ENCODE measurements at places on chromosomes 12 and 14.
A peak's percentile ranks its signal among the peaks of the same experiment; 100 is the strongest.

DNA sequence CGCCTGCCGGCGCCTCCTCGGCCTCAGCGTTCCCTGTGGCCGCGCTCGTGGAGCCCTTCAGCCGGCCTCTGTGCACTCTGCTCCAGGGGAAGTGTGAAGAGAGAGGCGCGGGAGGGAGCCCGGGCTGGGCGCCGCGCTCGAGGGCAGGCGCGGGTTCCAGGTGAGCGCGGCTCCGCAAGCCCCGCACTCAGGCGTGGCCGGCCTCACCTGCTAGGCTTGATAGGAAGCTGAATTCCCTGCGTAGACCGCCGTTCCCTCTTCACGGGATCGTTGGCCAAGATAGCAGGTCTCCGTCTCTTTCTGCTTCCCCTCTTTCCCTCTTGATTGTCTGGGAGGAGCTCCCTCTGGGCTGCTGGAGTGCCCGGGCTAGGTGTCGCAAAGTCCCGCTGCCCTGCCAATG is 89.7 kb downstream of the ASCL4 start:
- no peak for DNase-seq

DNA sequence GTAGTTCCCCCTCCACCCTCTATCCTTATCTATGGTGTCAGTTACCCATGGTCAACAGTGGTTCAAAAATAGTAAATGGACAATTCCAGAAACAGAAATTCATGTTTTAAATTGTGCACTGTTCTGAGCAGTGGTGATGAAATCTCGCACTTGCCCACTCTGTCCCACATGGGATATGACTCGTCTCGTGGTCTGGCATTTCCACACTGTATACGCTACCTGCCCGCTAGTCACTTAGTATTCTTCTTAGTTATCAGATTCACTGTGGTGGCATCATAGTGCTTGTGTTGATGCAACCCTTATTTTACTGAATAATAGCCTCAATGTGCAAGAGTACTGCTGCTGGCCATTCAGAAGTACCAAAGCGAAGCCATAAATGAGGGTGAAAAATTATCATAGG is 507.0 kb downstream of the SNAPC1 start:
- DNase-seq = no peak

GRCh38 chr14:104137297-104138097 is 890 bp upstream of the KIF26A start:
- peak; percentile 45 for DNase-seq

DNA sequence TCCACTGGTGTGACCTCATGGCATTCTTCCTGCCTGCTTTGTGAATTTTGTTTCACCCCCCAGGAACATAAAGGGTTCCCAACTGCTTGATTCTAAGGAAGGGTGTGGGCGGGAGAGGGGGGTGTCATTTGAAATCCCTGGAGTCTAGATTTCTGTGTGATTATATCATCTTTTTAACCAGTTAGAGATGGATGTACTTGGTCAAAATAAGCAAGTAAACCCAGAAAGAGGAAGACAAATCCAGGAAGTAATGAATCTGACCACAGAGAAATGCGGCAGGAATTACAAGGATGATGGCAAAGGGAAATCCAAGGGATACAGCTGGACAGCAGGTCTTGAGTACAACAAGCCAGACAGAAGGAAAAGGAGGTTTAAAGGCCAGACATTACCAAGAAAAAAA is 38.9 kb downstream of the DMAC2L start:
- DNase-seq = no peak

DNA sequence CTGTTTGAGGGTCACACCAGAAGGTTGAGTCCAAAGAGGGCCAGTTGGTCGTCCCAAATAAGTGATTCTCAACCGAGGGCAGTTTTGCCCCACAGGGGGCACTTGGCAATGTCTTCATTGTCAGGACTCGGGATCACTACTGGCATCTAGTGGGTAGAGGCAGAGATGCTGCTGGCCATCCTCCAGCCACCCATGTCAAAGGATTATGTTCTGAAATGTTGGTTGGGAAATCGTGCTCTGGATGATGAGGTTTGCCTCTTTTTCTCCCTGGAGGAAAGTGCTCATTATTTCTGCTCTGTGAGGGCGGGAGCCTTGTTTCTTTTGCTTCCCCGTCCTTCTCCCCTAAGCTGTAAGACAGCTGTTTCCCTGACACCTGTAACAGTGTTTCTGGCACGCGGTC is 3.6 kb downstream of the ZNF839 start:
- peak; percentile 27 for DNase-seq

GRCh38 chr14:24036169-24036962 is 15.4 kb upstream of the CARMIL3 start:
- peak; percentile 72 for DNase-seq

DNA sequence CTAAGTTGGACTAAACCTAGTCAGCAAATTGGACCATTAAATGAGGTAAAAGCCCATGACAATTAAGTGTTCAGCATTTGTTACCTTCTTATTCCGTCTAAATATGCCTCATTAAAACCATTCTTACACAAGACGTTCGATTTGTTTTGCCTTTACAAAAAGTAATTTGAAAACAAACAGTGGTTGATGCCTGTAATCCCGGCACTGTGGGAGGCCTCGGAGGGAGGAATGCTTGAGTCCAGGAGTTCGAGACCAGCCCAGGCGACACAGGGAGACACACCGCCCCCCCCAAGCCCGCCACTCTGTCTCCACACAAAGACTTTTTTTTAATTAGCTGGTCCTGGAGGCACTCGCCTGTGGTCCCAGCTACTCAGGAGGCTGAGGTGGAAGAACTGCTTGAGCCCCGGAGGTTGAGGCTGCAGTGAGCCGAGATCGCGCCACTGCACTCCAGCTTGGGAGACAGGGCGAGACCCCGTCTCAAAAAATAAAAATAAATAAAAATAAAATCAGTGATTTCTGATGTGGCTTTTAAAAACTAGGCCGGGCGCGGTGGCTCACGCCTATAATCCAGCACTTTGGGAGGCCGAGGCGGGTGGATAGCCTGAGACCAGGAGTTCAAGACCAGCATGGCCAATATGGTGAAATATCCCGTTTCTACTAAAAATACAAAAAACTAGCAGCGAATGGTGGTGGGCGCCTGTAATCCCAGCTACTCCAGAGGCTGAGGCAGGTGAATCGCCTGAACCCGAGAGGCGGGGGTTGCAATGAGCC is 856 bp upstream of the EIF4B start:
- no peak for DNase-seq

- DNase-seq = no peak
These were observed 1.7 kb downstream of the PIP4K2C start for GRCh38 chr12:57592551-57593165.

GRCh38 chr12:49930515-49931288 is 19.8 kb upstream of the AQP2 start:
- DNase-seq = no peak

- DNase-seq = no peak
These were observed 146.8 kb downstream of the EMP1 start for GRCh38 chr12:13343375-13343774.
